ENCODE measurements at places on chromosomes 6 and 20.
A peak's percentile ranks its signal among the peaks of the same experiment; 100 is the strongest.

DNA sequence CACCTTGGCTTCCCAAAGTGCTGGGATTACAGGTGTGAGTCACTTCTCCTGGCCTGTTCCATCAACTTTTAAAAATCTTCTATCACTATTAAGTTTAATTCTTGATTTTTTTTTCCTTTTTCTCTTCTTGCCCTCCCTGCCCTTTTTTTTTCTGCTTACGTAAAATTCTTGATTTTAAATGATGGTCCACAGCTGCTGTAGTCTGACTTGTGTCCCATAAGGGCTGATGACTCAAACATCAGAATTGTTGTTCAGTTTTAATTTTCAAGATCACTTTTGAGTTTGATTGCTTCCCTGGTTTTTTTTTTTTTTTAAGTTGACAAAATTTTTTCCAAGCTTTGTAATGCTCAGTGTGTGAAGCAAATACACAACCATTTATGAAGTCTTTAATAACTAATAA, 61.9 kb downstream of the CBFA2T2 start:
- DNase-seq, result no peak

DNA sequence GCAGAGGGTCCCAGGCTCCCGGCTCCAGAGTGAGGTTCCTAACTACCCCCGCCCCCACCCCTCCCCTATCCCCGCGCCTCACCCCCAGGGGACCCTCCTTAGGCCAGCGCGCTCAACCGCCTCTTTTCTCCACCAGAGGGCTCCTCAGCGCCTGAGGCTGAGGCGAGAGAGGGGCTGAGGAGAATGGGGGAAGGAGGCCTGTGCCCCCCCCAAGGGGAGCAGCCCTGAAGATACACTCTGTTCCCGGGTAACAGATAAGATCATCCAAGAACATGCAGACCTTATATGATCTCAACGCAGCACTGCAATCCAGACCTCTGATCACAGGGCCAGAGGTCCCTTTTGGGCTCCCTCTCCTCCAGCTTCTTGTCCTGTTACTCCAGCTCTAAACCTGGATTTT, 43.3 kb upstream of the MRPS10 start:
- DNase-seq, result peak; percentile 22

DNA sequence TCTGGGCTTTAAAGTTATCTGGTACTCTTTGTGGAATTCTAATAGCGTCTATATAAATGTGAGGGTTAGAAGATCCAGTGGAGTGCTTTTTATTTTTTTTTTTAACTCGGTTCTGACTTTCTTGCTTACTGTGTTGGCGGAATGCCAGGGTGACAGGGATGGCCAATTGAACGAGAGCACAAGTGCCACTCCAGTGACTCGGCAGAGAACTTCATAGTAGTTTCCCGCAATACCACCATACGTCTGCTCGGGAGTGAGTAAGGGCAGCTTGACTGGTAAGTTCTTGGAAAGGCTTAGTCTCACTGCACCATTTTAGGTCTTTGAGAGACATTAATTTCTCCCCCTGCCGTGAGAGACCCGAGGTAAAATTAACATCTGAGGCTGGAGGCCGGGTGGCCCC, 49.4 kb upstream of the TULP1 start:
- DNase-seq, result no peak

GRCh38 chr6:46749731-46750130, 3.0 kb downstream of the ANKRD66 start:
- DNase-seq, result no peak

GRCh38 chr20:1720226-1720625, 62.6 kb upstream of the SIRPG start:
- DNase-seq, result no peak

DNA sequence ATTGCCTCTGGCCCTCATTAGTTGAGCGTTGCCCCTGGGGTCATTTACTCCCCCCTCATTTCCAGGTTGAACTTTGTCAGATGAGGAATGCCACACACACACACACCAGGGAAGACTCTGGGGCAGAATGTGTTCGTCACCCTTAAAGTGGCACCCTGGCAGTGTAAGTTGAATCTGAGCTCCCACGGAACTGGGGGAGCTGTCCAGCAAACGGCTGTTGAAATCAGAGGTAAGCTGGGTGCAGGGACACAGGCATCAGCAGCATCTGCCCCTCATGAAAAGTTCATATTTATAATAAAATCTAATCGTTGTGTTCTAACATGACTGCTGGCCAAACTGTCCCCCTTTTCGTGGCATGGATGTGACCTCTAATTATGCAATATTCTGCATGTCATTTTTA, 4.3 kb upstream of the MC3R start:
- no peak for DNase-seq

- DNase-seq, result no peak
These were observed 1090.0 kb upstream of the EYS start for GRCh38 chr6:66796987-66797386.

DNA sequence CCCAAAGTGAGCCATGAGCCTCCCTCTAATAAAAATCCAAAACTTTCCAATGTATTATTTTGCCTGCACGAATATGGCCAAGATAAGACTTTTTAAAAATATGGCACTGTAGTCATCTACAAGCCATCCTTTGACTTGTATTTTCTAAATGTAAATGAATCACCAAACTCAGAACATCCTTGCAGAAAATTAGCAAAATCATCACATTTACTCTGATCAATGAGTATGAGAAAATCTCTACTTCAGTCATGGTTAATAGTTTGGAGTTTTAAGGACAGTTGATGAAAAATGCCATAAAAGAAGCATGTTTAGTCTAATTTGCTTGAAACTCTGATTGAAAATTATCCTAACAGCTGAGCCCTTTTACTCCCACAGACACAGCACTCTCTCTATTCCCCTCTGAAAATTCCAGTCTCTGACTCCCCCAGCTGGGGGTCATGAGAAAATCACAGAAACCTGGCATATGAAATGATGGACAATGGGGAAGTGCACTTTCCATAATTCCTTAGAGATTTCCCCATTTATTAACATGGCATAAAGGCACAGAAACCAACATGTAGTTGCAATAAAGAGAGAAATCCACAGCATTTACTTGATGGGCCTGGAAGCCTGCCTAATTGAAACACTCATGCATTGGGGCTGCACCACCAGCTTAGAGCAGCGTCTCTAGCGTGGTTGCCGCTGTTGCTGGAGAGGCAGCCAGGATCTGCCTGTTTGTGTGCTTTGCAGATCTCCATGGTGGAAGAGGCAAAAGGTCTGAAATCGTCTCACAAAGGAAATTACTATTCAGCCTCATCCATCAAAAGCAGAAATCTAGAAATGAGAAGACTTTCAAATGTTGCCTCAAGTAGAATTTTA, 214.0 kb downstream of the WDR27 start:
- no peak for DNase-seq

DNA sequence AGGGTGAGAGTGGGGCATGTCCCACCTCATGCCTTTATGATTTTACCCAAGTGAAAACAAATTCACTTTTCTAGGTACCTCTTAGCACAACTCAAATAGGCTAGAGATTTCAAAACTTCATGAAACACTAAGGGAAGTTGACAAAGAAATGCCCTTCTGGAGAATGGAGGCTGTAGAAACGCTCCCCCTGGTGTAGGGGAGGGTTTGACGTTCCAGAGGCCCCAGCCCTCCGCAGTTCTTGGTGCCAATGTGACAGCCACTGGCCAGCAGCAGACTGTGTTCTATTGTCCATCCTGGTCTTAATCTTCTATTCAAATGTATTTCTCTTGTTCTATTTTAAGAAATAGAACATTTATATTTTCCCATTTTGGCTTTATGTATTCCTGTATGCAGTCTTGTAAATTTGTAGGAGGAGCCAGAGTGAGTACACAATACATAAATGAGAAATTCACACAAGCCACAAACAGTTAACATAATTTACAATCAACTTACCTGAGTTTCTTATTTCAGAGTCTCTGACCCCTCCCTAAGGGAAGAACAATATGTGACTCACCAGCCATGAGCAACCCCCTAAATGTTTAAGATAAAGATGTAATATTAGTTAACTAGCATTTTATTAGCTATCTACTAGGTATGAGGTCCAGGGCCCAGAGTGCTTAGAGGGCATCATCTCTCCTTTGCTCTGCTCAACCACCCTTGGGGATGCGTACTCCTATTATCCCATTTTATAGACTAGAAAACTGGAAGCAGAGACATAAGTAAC, 8.8 kb upstream of the MUC21 start:
- DNase-seq, result no peak

- DNase-seq, result no peak
These were observed 122.1 kb upstream of the MLN start for GRCh38 chr6:33925936-33926335.

DNA sequence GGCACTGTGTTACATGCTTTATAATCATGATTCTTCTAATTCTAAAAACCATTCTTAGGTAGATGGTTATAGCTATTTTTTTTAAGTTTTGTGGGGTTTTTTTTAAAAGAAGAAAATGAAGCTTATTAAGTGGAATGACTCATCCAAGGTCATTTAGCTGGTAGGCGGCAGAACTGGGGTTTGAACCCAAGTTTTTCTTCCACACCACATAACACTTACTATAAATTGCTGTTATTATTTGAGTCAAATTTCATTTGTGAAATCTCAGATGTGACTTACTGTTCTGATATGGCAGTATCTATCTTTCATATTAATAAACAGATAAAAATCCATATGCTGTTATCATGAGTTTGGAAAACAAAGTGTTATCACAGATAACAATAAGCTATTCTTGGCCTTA, 10.4 kb upstream of the COL10A1 start:
- DNase-seq, result no peak

DNA sequence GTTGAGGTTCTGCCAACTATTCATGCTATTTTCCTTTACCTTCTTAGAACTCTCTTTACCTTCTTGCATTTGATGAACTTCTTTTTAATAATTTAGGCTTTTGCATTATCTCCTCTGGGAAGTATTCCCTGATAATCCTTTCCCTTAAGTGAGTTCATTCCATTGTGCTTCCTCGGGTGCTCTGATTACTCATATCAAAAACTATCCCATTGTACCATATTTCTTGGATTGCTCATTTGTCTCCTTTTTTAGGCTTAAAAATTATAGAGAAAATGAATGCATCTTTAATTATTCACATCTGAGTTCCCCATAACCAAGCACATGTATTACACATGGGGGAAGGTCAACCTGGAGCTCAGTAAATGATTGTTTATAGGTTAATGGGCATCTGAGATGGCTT, 2.5 kb downstream of the CALHM4 start:
- no peak for DNase-seq

GRCh38 chr6:41958022-41958856, 16.6 kb upstream of the CCND3 start:
- DNase-seq, result no peak

- no peak for DNase-seq
These were observed 8.6 kb upstream of the STX16 start for GRCh38 chr20:58642441-58642840.

DNA sequence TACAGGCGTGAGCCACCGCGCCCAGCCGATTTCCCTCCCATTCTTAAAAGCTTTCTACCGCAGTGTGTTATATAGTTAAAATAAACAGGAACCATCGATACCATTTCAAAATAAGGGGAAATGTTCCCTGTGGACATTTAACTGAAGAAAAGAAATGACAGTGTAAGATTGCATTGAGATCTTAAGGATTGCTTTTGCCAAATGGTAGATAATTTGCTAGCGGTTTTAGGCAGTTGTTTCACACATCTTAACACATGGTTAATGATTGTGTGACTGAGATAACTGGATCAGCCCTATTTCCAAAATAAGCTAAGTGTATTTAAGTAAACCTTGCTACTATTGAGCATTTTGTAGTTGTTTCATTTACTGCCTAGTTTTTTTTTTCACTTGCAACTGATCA, 15.6 kb downstream of the STX16 start:
- DNase-seq, result no peak

DNA sequence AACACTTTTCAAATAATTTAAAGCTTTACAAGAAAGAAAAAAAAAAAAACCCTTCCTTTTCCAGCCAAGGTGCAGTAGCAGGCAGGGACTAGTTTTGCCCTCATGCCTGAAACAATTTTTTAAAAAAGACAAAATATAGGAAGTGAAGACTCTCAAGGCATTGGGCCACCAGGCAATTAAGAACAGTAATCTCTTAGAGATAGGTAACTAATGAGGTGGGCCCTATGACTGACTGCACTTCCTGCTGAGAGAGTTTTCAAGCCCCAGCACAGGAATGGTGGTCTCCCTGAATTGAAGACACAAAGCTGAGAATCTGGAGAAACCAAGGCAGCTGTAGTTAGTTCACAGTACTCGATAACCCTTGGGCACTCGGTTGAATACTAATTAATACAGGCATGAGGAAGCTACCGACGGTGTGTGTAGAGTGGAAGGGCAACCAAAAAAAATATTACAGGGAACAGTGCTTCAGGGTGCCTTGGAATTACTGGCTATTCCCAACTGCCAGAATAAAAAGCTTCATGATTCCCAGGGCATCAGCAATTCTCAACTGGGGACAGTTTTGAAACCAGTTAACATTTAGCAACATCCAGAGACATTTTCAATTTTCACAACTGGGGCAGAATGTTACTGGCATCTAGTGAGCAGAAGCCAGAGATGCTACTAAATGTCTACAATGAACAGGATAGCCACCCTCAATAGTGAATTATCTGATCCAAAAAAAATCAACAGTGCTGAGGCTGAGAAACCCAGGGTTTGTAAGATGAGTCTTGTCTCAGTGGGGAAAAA, 36.0 kb upstream of the PLN start:
- DNase-seq, result no peak

DNA sequence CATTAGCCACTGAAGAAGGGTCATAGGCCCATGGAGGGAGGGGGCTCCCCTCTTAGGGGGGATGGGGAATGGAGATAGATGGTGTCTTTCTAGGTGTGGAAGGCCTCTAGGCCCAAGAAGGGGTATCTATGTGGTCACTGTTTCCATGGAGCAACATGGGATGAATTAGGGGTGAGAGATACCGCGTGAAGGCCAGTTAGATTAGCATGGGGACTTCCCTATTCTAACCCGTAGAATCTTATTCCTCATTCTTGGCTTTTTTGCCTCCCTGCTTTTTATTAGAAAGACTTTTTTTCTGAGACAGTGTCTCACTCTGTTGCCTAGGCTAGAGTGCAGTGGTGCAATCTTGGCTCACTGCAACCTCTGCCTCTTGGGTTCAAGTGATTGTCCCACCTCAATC, 3.2 kb downstream of the RAB44 start:
- DNase-seq, result no peak

- no peak for DNase-seq
These were observed 207.1 kb upstream of the POU3F2 start for GRCh38 chr6:98627129-98627775.

DNA sequence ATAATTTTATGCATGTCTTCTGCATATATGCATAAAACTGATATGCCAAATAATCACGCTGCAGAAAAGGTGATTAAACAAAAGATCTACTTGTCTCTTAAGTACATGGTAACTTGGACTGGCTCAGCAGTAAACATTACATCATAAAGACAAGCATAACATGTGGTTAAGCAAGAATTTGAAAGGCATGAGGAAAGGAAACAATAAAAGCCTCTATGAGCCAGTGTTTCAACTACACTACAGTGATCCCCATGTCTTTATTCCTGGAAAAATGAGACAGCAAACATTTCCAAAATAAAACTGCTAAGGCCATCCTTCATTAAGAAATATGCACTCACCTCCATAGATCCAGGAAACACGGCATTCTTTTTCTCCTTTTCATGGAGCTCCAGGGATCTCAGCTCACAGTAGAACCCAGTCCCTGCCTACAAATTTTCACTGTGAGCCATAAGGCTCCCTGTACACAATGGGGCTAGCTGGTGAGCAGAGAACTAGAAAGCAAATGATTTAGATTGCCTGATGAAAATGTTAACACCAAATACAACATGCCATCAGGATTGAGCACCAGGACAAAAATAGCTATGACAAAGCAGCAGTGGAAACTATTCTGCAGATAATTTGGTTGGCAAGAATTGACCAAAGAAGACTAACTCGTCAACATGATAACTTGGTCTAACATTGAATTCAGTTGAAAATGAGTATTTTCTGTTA, 156.1 kb downstream of the COL21A1 start:
- DNase-seq, result no peak

- DNase-seq, result no peak
These were observed 55.2 kb downstream of the TIAM2 start for GRCh38 chr6:155050311-155050710.
